Activated T-cell treated with anti-CD3 and anti-CD28 coated beads, Interleukin-2, amount 50 U/mL, for 24 hours (primary cell): ENCODE measurements at places on chromosomes 3 and 15.

DNA sequence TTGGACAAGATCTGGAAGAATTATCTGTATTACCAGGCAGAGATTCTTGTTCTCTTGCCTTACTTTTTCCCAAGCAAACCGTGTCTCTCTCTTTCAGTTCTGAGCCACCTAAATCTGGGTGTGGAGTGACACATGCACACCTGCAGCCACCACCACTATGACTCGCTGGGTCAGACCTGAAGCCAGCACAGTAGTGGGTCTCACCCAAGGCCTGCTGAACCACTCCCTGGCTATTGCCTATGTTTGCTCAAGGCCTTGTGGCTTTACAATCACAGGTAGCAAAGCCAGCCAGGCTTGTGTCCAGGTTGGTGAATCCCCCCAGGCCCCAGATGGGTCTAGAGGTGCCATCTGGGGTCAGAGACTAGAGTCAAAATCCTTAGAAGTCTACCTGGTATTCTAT, 28.7 kb upstream of the COPB2 start:
- DNase-seq: no peak

GRCh38 chr3:135368316-135368715, 573.3 kb downstream of the EPHB1 start:
- DNase-seq: no peak

DNA sequence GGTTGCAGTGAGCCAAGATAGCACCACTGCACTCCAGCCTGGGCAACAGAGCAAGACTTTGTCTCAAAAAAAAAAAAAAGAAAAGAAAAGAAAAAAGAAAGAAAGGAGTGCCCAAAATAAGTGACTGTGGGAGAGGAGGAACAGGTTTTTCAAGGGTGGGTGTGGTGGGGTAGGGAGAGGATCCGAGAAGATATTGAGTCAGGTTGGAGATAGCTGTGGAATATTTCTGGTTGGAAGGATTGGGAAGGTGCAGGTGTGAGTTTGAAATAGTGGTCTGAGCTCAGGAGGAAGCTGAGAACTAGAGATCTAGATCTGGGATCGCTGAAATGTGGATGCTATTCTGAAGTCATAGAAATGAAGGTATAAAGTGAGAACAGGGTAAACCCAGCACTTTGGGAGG, 7.8 kb downstream of the SCAMP2 start:
- no peak for DNase-seq

DNA sequence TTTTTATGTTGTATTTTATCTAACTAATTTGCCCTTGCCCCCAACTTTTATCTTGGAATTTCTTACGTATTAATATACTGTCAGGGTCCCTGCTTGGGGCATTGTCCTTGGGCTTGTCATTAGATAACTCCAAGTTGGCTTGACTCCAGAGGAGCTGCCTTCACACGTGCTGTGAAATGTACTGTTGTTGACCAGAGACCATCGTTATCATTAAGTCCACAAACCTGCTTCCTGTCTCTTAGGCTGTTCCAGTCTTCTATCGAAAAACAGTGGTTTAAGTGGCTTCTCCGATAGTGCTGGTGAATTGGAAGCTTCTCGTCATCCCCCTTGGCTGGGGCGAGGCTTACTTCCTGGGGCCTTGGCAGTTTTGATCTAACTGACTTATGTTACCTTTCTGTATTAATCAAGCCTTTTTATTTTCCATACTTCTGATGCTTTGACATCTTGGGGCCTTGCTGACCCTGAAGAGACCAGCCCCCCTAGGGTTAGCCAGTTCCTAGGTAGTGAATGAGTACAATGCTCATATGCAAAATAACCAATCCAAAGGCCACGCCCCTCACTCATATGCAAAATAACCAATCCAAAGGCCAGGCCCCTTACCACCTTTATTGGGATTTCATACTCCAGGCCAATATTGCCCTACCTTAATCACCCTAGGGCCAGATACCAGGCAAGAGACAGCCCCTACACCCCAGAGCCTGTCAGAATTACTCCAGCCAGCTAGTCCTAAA, 164.5 kb downstream of the IGF1R start:
- no peak for DNase-seq

DNA sequence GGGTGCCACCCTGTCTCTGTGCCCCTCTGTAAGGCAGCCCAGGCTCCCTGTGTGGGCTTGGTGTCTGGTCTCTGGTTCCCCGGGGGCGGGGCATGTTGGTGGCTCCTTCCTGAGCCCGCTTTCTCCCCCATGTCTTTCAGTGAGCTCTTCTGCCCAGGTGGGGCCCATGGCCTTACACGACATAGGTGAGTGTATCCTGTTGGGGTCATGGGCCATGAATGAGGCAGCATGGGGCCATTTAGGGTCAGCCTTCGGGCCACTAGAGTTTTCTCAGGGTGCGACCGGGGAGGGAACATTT, 195.1 kb downstream of the UBE3A start:
- DNase-seq: no peak

DNA sequence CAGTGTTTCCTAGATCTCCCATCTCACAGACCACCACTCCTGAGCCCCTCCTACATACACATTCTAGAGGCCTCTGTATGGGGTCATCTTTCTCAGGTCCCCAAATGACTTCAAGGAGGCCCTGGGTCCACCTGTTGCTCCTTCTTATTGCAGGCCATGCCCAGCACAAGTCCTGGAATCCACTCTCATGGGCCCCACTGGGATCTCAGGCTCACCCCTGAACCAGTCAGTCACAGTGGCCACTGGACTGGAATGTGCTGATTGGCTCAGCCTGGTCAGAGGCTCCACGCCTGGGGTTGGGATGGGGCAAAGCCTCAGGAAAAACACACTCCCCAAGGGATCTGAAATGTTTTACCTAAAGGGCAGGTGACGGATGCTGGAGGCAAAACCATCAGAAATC, 55.7 kb downstream of the SPSB4 start:
- DNase-seq: no peak

DNA sequence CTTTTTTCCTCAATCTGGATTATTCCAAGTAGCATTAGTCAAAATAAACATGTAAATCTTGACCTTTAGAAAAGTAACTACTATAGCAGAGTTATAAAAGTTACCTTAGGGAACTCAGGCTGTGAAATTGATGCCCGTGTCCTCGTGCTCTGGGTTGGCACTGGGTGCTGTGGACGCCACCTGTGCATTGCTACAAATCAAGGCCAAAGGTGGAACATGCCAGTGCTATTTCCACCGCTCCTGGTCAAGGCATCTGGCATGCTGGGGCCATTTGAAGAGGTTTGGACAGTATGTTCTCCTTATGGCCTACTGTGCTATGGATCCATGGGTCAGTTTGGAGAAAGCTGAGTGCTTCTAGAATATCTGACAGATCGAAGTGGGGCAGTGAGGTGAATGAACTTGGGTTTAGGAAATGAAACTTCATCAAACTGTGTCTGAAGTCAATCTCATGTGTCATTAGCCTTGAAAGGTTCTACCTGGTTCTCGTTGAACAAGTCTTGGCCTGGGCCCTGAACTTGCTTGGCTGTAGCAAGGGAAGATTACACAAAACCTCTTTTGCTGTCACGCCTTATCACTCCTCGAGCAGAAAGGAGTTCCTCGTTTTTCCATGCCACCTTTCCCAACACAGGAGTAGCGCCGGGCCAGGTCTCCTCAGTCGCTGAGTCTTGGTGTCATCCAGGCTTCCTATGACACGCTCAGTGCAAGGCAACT, 397.6 kb upstream of the RGMA start:
- no peak for DNase-seq

DNA sequence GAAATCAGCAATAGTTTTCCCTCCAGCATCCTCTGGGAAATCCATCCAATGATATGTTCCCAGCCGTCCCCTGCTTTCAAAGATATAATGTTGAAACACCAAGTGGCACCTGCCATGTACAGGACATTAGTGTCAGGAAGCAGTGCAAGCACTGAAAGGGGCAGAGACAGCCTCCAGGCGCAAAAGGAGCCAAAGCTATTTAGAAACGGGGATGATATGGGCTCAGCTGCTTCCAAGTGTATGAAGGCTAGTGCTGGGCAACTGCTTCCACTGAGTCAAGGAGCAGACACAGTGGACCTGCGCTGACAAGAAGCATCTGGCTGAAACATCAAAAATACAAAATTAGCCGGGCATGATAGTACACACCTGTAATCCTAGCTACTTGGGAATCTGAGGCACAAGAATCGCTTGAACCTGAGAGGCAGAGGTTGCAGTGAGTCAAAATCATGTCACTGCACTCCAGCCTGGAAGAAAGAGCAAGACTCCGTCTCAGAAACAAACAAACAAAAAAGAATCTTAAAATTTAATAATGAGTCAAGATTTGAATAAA, 119.7 kb downstream of the AQP9 start:
- DNase-seq: no peak

GRCh38 chr15:90230071-90230494, 3.7 kb downstream of the CIB1 start:
- no peak for DNase-seq

- DNase-seq: no peak
Measured at GRCh38 chr15:98272625-98273024, 312.1 kb downstream of the ARRDC4 start.

DNA sequence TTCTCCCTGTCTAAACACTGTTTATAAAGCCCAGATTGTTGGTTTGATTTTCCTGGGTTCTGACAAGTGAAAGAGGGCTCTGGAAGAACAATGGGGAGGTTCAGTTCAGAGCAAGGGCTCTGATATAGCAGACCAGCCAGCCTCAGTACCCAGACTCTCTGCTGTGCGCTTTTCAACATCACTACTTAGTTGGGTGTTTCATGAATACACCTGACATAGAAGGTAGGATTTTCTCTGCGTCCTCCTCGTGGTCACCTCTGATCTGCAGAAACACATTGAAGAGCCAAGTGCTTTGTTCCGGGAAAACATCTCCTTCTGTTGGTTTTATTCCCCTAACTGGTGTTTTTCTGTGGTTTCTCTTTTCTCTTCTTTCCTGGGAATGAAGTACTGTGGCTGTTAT, 99.5 kb downstream of the EPHB1 start:
- DNase-seq: no peak

- DNase-seq: no peak
Measured at GRCh38 chr3:48130321-48130904, 57.8 kb downstream of the CDC25A start.

DNA sequence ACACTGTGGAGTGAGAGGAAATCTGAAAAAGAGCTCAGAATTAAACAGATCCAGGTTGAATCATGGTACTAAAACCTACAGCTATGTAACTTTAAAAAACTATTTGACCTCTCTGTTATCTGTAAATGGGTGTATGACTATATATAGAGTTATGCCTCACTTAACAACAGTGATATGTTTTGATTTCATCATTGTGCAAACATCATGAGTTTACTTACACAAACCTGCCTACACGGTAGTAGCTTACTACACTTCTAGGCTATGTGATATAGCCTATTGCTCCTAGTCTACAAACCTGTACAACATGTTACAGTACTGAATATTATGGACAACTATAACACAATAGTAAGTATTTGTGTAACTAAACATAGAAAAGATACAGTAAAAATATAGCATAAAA, 191.6 kb upstream of the MEIS2 start:
- no peak for DNase-seq

GRCh38 chr3:139020868-139021234, at the start of gene PRR23B:
Gene PRR23B, minus strand, starts transcription at chr3:139020926. Its CDS starts 265 bp downstream, at chr3:139020661.
- DNase-seq: no peak

- no peak for DNase-seq
Measured at GRCh38 chr3:46748170-46748569, 30.5 kb upstream of the PRSS50 start.

DNA sequence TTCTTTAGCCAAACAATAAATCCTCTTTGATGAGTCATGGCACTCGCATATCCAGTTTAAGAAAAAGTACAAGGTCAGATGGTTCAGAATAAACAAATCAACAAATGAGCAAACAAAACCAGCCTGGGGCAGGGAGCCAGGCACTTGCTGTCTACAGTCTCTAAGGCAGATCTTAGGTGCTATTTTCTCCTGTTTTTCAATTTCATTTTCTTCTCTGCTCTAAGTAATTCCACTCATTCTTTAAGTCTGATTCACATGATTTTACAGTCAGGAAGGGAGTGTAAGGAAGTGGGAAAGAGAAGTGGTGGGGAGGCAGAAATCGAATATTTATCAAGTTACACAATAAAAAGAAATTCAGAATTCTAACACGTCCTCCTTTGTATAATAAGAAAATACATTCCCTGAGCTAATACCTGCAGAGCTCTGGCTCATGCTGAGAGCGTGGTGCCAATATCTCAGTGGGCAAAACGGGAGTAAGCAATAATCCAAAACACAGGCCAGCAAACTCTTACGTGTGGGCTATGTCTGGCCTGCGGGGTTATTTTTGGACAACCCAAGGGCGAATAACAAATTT, 298.6 kb downstream of the ADAMTS17 start:
- no peak for DNase-seq

DNA sequence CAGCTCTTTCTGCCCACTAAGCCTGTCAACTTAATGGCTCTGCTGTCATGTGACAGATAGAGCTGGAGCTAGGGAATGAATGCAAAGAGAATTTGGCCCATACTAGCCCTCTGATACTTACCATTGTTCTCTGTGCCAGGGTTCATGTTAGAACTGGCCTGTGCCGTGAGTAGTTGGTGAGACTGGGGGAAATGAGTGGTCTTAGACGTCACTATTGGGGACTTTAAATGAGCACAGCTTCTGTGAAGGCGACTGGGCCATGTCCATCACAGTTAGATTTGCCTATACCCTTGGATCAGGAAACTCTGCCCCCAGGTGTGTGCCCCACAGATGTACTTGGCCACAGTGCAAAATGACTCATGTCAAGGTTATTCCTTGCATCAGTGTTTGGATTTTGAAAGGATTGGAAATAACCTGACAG, 124.9 kb downstream of the PTPRG start:
- DNase-seq: no peak

- no peak for DNase-seq
Measured at GRCh38 chr15:88797663-88798339, 5.4 kb upstream of the ACAN start.

GRCh38 chr15:73695773-73696640, 11.8 kb downstream of the CD276 start:
- DNase-seq: no peak

- DNase-seq: no peak
Measured at GRCh38 chr3:169348276-169348675, 315.2 kb downstream of the MECOM start.

GRCh38 chr3:134918441-134918840, 123.4 kb downstream of the EPHB1 start:
- no peak for DNase-seq

DNA sequence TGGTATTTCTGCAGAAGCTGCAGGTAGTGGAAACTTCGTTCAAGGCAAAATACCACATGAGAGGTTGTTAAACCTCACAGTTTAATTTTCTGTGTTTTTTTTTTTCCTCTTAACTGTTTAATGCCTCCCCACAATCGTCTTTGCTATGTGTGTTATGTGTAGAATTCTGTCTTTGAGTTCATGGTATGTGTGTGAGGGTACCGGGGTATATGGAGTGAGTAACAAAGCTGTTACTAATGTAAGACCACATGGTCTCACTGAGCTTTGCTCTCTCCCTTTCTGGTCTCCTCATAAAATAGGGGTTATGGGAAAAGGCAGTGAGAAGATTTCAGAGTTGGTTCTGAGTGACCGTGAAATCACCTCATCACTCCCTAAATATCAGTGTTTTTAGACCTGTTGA, 143.6 kb downstream of the USP13 start:
- no peak for DNase-seq
